ENCODE measurements at places on chromosomes 13 and 19.

- no peak for DNase-seq
These were observed 2.6 kb downstream of the RANBP3 start for GRCh38 chr19:5975388-5975728.

- DNase-seq: no peak
These were observed 66.6 kb upstream of the C1QTNF9B start for GRCh38 chr13:23963947-23964346.

- no peak for DNase-seq
These were observed 22.9 kb downstream of the TLE2 start for GRCh38 chr19:3006075-3006767.

- no peak for DNase-seq
These were observed 68.7 kb downstream of the MAP4K1 start for GRCh38 chr19:38549061-38549460.

DNA sequence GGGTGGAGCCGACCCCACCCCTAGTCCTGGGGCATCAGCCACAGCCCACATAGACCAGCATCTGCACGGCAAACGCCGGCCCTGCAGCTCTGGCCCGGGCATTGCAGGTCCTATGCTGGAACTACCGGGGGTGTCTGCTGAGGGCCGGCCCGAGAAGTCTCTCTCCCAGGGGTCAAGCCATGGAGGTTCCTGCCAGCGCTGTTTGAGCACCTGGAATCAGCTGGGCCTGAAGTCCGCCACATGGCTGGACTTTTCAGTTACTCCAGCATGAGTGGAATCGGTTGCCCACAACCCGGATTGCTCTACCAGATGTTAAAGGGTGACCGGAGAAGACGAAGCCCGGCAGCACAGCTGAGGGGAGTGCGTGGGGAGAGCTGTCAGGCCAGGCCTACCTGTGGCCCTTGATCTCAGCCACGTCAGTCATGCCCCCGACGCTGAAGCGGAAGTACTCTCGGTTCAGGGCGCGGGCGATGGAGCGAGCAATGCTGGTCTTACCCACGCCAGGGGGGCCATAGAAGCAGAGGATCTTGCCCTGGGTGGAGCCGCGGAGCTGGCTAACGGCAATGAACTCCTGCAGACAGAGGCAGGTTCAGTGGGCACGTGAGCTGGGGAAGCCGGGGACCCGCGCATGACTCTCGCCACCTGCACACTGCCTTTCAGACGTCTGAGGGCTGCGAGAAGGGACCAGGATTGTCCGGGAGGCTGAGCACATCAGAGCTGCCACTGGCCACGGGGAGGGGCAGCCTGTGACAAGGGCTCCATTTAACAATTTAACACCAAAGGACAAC, 8.7 kb downstream of the RPL36 start:
- DNase-seq: no peak

GRCh38 chr19:31181535-31181934, 167.7 kb downstream of the TSHZ3 start:
- DNase-seq: no peak

DNA sequence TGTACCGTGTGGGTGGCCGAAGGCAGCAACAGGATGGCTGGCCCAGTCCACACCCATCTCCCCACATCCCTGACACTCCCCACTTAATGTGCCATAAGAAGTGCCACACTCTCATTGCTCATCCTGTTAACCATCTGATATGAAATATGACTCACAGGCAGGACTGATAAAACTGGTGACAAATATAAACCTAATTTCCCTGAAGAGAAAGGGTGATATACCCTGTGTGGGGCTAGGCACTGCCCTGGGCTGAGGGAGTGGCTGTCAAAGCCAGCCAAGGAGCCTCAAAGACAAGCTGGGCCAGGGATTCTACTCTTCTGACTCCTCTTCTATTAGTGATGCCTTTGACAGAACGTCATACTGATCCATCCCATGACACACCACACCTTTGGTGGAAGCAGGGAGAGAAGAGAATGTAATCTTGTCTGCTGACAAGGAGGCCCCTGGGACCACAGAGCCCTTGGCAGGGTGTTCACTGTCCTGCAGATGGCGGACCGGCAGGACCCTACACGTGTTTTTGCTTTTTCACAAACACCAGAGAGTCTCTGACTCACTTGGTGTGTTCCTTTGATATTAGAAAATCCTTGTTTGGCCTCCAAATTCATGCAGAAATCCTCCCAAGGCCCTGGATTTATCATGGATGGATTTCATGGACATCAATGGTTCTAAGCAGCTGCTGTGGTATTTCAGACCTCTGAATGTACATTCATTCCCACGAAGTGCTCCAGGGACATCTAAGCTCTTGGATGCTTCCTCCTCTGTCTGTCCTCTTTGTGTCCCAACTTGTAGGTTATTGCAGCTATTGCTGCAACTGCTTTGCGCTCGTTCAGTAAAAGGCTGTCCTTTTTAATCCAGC, 98.0 kb upstream of the WASF3 start:
- no peak for DNase-seq

DNA sequence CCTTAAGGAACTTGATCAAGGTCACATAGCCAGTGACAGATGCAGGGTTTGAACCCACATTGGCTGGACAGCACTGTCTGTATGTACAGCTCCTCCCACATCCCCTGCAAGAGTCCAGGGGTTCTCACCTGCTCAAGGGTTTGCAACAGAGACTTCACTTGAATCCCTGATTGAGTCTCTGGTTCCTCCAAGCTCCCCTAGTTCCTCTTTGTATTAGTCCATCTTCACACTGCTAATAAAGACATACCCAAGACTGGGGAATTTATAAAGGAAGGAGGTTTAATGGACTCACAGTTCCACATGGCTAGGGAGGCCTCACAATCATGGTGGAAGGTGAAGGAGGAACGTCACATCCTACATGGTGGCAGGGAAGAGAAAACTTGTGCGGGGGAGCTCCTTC, 72.8 kb upstream of the CLDN10 start:
- DNase-seq: no peak

DNA sequence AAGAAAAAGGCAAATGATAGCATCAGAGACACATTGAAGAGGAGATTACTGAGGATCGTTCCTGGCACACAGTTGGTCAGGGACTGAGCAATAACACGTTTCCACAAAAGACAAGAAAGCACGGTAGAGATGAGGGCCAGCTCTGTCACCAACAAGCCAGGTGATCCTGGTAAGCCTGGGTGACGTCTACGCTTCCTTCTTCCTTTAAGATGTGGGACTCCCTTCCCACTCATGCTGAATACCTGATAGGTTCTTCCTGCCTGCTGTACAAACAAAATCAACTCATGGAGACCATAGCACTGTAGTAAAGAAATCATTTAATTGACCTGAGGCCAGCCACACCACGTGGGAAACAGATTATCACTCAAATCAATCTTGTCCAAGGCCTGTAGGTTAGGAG, 19.7 kb upstream of the COG3 start:
- no peak for DNase-seq

- peak; percentile 26 for DNase-seq
These were observed 43.6 kb downstream of the SLAIN1 start for GRCh38 chr13:77740931-77741596.

DNA sequence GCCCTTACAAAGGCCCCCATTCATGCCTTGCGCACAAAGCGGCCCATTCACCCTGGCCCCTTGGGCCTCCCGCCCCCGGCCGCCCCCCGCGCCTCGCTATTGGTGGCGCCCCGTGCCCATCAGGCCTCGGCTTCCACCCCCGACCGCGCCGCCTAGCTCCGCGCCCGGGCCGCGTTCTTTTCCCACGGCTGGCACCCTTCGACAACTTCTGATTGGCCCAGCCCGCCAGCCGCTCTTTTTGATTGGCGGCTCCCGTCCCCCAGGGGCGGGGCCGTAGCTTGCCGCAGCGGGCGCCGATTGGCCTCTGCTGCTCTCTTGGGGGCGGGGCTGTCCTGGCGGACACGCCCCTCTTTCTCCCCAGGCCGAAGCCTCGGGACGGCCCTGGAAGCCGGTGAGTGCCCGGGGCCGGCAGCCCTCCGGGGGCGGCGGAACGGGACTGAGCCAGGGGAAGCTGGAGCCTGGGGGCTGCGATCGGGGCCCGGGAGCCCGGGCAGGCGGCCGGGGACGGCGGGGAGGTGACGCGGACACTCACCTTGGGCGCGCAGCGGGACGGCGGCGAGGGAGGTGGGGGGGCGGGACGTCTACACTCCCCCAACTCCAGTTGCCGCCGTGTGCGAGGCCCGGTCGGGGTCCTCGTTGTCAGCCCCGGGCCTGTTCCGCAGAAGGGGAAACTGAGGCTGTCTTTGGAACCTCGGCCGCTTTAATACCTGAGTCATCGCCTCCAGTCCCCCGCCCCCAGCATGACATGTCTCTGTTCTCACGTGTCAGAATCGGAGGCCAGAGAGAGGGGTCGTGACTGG, at the start of gene MYH14:
TSS of gene MYH14 (plus strand) at position 342 of the 800 bp plus-strand sequence. CDS start 6,744 bp downstream, outside the sequence.
- peak; percentile 98 for DNase-seq

GRCh38 chr13:28653111-28653510, 5.8 kb upstream of the POMP start:
- no peak for DNase-seq

- DNase-seq: no peak
These were observed 122.3 kb downstream of the PTPRS start for GRCh38 chr19:5218255-5218855.

- DNase-seq: no peak
These were observed 178.5 kb downstream of the DLEU7 start for GRCh38 chr13:50664951-50665350.

DNA sequence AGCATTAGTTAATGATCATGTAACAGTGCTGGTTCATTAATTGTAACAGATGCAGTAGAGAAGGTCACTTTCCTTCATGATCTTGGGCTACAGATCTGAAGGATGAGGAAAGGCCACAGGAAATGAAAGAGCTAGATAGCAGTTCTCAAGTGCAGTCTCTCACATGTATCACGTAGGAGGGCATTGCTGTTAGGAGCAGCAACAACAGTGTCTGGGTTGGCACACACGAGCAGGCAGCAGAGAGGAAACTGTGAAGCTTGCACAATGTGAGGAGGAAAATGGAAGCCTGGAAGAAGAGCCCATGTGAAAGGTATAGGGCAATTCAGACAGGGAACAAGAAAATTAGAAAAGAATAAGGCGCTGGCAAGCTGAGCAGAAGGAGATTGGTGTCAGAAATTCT, 1741.5 kb downstream of the PCDH9 start:
- DNase-seq: no peak

DNA sequence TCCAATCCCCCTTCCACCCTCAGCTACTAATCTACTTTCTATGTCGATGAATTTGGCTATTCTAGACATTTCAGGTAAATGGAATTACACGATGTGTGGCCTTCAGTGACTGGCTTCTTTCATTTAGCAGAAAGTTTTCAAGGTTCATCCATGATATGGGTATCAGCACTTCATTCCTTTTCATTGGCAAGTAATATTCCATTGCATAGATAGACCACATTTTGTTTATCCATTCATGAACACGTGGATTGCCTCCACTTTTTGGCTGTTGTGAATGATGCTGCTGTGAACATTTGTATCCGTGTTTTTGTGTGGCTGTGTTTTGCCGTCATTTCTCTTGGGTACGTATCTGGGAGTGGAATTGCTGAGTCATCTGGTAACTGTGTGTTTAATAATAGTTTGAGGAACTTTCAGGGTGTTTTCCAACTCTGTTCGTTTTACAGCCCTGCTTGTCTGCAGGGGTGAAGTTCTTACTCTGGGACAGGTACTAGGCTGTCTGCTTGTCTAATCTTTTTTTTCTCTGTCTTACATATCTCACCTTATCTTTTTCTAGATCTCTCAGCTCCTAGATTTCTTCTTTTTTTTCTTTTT, 32.5 kb downstream of the MARK4 start:
- no peak for DNase-seq

- DNase-seq: no peak
These were observed 12.2 kb upstream of the CCDC97 start for GRCh38 chr19:41297628-41298347.

Measured in spinal cord (tissue), 10 donors.